ENCODE measurements at places on chromosomes 5 and 9.

DNA sequence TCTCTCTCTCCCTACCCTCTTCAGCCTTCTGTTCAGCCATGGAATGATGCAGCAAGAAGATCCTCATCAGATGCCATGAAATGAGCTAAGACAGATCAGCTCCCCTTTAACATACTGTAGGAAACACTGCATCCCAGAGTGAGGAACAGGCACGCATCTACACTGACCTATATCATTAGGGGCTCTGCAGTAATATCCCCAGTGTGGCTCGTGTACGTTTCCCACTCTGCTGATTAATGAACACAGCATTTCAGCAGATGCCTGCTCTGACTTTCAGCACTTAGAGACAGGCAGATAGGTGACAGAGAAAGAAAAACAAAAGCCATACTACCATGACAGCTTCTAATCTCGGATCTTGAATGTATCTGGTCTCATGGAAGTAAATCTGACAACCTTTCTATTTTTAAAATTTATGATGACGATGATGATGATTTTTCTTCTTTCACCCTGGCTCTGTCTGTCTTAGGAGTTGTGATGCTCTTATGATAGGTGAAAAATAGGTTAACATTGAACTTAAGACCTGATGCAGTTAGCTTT is 750.3 kb downstream of the CDH12 start:
- DNase-seq: no peak

DNA sequence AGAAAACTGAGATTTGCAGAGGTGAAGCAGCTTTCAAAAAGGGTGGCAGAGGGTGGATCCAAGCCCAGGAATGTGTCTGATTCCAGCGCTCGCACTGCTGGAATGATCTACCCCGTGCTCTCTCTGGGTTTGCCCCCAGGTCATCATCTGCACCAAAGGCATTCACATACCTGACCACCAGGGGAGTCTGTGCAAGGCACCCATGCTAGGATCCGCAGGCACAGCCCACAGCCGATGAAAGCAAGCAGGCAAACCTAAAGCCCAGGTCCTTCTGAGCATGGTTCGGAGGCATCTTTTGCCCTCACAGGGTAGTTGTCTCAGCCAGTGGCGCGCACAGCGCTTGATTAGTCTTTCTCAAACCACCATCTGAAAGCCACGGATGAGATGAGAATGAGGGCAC is 56.6 kb downstream of the TEK start:
- DNase-seq: no peak

- DNase-seq: no peak
These were observed 62.7 kb upstream of the OSMR start for GRCh38 chr5:38783011-38783561.

DNA sequence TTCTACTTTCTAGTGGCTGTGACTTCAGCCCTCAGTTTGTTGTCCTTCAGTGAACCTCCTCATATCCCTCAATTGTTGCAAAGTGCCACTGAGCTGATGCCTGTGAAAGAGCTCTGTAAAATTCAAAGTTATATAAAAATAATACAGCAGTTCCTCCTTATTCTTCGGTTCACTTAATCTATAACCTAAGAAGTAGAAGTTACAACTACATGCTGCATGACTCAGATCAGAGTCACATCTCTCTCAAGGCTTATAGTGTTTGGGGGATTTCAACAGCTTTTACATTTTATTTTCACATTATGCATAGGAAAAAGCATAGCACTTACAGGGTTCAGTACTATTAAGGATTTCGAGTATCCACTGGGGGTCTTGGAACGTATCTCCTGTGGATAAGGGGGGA is 25.1 kb upstream of the GCNT1 start:
- no peak for DNase-seq

- DNase-seq: no peak
These were observed 87.8 kb downstream of the JAKMIP2 start for GRCh38 chr5:147694772-147695171.

- peak; percentile 82 for DNase-seq
These were observed at the start of gene PIP5KL1 for GRCh38 chr9:127930231-127931091. TSS of gene PIP5KL1 (minus strand) at chr9:127930777. CDS start at chr9:127930752, 25 bp downstream.

- DNase-seq: no peak
These were observed 208.8 kb downstream of the SAXO1 start for GRCh38 chr9:18824095-18824666.

GRCh38 chr9:33452828-33453271 is 5.5 kb upstream of the AQP3 start:
- DNase-seq: peak; percentile 82

DNA sequence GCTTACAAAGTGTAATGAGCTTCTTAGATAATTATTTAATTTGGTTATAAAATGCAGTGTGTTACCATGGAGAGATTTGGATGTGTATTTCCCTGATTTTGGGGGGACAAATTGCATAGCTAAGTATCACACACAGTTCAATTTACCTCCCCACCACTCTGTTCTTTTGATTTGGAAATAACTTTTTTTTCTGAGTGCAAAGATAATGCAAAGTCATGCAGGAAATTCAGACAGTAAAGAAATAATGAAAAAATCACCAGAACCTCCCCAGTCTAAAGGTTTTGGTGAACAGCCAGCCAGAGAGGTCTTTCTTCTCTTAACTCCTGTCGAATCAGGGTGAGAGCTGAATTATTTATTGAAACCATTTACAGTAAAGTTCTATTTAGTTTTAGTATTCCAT is 3.2 kb downstream of the ADGRV1 start:
- no peak for DNase-seq

DNA sequence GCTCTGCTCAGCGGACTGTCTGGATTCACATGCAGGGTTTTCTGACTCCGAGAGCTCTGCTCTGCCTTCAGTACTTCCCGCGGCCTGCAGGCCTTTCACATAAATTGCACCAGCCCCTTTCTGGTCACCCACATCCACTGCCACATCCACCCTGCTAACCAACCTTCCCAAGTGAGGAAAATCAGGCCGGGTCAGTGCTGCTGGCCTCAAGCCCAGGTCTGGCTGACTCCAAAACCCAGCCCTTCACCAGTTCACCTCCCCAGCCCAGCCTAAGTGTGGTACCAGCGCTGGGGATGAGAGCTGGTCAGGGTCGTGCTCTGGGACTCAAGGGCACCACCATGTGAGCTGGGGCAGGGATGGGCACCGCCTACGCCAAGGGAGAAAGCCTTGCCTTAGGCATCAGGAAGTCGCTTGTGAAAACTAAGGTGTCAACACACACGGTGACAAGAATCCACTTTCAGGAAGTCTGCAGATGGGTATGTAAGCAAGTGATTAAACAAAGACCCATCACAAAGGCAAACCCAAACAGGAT is 12.3 kb downstream of the LMAN2 start:
- DNase-seq: no peak

DNA sequence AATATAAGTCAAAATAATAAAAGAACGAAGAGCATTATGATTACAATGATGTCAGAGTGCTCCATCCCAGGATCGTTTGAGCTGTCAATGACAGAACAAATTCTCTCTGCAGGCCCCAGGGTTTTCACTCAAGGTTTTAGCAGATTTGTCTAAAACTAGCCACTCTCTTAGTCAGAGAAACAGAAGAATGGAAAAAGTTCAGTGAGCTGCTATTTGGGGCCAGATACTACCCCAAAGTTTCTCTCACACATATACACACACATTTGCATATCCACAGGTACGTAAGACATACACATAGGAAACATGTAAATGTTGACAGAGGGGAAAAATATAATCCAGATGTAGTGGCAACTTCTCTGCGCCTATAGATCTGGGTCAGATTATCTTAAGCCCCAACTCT is 76.3 kb upstream of the SEMA6A start:
- no peak for DNase-seq

GRCh38 chr5:360257-361027 is 38.9 kb downstream of the AHRR start:
- no peak for DNase-seq

GRCh38 chr9:4935001-4935672 is 49.9 kb upstream of the JAK2 start:
- DNase-seq: no peak

GRCh38 chr5:113117543-113118115 is 141.0 kb downstream of the DCP2 start:
- no peak for DNase-seq

DNA sequence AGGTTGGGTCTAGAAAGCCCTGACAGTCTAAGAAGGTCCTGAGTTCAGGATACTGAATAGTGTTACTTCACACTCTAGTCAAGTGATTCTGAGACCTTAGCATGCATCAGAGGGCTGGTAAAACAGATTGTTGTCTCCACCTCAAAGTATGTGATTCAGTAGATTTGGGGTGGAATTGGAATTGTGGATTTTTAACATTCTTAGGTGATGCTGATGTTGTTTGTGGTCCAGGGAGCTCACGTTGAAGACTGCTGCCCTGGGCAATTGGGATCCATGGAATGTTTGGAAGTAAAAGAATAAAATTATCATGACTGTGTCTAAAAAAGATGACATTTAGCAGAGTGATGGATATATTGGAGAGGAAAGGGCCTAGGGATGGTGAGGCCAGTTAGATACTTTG is 75.6 kb downstream of the VCAN start:
- DNase-seq: no peak

- no peak for DNase-seq
These were observed 153.1 kb downstream of the DROSHA start for GRCh38 chr5:31378838-31379237.

GRCh38 chr9:98038958-98039357 is 17.6 kb upstream of the NANS start:
- DNase-seq: no peak

- DNase-seq: no peak
These were observed 25.7 kb downstream of the TAS2R1 start for GRCh38 chr5:9604416-9604815.

DNA sequence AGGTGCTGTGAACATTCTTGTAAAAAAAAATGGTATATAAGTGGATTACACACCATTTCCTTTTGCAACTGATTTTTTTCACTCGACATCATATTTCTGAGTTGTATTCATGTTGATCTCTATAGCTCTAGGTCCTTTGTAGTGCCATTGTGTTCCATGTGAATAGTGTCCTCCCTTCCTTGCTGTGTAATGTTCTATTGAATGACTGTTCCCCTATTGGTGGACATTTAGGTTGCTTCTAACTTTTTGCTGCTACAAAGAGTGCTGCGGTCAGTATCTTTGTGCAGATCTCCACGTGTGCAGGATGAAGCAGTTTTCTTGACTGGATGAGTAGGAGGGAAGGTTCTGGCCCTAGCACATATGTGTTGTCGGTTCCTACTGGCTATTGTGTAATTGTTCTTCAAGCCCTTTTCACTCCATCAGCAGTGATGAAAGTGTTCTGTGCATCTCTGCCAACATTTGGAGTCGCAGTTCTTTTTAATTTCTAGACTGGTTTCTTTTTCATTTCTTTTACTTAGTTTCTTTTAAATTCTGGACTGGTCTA is 20.2 kb downstream of the DAB2IP start:
- no peak for DNase-seq

DNA sequence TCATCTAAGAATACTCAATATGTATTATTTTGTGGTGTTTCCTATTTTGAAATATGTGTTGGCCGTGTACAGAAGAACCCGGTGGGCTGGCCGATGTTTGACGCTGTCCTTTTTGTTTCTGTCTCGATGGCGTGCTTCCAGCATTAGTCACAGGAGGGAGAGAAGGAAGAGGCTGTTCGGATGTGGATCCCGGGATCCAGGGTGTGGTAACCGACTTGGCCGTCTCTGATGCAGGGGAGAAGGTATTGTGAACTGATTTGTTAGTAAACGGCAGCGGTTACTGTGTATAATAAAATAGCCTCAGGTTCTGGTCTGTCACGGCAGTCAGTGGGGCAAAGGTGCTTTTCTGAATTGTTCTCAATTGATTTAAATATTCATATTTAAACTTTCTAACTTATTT is 275.0 kb downstream of the ARHGEF28 start:
- DNase-seq: no peak

- DNase-seq: no peak
These were observed 44.5 kb upstream of the NR3C1 start for GRCh38 chr5:143447983-143448382.

- DNase-seq: no peak
These were observed 20.9 kb downstream of the CYFIP2 start for GRCh38 chr5:157286761-157287211.

DNA sequence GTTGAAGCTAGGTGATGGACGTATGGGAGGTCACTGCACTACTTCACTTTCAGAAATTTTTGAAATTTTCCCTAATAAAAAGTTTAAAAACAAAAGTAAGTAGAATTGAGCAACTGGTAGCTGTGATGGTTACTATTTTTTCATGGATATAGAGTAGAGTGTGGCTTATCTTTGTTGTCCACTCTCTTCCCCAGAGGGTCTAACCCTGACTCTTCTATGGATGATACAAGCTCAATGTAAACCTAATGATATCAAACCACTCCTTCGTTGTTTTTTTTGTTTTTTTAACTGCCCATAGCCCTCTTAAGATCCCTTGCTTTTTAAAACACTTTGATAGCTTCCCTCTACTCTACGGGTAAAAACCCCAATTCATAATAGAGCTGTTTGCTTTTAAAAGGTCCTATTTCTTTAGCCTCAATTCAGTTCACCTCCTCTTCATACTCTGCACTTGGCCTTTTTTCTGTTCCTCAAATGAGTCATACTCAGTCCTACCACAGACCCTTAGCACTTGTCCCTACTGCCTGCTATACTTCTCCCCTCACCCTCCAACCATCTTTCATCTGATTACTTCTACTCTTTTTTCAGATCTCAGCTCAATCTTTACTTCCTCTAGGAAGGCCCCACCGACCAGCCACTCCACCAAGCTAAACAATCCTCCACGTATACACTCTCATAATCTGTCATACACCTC is 2.6 kb downstream of the HDAC3 start:
- DNase-seq: peak; percentile 14
